ENCODE measurements at places on chromosomes 5 and 9.

DNA sequence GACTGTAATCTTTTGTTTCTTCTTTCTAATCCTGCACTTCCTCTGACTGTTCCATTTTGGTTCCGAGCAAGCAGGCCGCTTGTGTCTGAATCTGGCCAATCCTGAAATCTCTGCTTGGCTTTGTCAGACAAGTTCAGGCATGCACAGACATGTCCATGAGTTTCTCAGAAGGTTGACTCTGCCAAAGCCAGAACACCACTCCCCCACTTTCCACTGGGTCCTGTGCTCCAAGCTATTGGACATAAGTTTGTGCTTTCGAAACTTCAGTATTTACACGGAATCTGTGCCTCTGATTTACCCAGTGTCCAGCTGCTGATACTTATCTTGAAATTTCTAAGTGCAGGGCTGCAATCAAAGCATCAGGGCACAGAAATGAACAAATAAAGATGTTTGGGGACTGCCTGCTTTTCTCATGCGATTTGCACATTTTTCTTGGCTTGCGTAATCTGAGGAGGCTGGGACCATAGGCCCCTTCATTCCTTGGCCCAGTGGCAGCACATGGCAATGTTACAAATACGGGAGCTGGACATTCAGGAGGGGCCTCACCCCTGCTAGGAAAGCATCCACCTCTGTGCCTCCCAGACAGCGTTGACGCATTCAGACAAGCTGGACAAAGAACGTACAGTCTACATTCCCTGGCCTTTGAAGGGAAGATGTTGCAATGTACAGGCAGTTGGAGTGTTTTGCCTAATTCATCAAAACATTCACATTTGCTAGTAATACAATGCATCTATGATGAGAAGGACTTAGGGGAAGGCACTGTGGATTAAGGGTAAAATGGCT is 209.2 kb upstream of the PAPPA start:
- no peak for DNase-seq

GRCh38 chr5:132416306-132417009 is 46.9 kb downstream of the SLC22A5 start:
- DNase-seq = no peak

GRCh38 chr9:4098031-4098430 is 201.8 kb downstream of the GLIS3 start:
- no peak for DNase-seq

GRCh38 chr5:112077180-112077579 is 320.2 kb upstream of the NREP start:
- no peak for DNase-seq

- no peak for DNase-seq
Measured at GRCh38 chr9:124180557-124180956, 77.2 kb upstream of the NEK6 start.
